ENCODE measurements at places on chromosomes 6 and 20.

DNA sequence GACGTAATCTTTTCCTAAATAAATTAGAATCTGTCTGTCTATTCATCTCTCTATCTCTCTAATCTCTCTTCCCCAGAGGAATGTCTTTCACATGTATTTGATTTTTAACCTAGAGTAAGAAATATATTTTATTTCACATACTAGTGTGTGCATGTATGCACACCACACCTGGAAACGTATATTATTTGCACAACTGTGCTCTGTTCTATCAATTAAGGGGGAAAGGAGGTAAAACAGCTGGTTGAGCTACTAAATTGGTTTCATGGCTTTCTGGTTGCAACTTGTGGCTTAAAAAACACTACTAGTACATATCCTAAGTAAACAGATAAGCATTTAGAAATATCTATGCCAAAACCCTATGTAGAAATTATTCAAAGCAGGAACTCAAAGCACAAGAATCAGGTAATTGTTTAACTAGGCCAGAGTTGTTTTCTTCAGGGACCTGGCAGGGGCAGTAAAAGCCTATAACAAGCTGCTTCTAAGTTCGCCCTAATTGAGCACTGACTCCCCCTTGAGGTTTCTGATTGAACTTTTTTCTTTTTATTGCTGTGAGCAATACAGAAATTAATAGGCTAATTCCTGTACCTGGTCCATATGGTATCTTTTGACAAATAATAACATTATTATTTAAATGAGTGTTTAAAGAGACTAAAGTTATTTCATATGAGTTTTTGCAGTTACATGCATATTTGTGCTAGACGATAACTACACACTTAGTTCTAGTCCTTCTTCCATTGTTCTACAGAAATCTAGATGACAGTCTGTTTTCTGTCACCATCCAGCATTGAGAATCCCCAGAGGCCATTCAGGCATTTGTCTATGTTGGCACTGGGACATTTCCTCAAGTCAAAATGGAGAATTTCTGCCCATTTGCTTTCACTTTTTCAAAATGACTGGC is 88.6 kb downstream of the MCHR2 start:
- DNase-seq = peak; percentile 40

DNA sequence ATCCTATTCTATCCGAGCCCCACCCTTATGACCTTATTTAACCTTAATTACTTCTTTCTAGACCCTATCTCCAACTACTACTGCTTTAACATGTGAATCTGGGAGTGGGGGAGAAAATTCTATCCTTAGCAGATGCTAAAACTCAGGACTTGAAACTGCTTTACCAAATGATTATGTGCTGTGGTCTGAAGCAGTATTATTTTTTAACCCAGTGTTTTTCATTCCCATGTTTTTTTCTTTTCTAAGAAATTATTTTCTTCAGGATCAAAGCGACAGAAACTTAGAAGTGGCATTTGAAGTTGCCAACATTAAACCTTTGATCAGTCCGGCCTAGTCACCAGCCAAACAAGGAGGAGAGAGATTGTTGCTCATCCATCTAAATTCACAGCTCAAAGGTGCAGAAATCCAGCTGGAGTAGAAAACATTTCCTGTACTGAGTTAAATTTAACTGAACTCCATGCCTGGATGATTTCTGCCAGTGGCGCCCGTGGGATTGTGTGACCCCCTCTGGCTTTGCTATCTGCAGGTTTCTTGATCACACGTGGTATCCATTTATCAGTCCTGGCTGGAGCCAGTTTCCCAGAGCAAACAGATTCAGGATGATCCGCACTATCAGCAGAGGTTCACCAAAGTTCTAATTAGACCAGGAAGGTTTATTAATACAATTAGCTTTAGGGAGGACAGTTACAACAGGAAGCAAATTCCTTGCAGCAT is 300.5 kb downstream of the PLCB1 start:
- peak; percentile 72 for DNase-seq

DNA sequence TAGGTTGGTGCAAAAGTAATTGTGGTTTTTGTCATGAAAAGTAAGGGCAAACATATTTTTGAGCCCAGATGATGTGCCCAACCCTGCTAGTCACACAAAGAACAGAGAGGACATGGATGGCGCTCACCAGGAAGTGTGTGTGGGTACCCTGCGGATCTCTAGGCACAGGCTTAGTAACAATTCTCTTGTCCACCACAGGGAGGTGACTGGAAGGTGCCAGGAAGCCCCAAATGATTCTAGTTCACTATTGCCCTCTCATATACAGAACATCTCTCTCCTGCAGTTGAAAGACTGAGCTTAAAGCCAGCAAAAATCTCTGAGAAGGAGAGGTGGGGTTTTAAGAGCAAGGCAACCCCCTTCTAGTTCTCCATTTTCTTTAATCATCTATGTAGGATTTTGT is 272.1 kb upstream of the TAB2 start:
- DNase-seq = peak; percentile 27

DNA sequence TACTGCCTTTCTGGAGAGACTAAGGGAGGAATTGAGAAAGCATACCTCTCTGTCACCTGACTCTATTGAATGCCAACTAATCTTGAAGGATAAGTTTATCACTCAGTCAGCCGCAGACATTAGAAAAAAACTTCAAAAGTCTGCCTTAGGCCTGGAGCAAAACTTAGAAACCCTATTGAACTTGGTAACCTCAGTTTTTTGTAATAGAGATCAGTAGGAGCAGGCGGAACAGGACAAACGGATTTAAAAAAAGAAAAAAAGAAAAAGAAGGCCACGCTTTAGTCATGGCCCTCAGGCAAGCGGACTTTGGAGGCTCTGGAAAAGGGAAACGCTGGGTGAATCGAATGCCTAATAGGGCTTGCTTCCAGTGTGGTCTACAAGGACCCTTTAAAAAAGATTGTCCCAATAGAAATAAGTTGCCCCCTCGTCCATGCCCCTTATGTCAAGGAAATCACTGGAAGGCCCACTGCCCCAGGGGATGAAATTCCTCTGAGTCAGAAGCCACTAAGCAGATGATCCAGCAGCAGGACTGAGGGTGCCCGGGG is 43.1 kb upstream of the RNF182 start:
- no peak for DNase-seq

- DNase-seq = no peak
Observed at GRCh38 chr6:44007818-44008621, 119.2 kb downstream of the MRPL14 start.

DNA sequence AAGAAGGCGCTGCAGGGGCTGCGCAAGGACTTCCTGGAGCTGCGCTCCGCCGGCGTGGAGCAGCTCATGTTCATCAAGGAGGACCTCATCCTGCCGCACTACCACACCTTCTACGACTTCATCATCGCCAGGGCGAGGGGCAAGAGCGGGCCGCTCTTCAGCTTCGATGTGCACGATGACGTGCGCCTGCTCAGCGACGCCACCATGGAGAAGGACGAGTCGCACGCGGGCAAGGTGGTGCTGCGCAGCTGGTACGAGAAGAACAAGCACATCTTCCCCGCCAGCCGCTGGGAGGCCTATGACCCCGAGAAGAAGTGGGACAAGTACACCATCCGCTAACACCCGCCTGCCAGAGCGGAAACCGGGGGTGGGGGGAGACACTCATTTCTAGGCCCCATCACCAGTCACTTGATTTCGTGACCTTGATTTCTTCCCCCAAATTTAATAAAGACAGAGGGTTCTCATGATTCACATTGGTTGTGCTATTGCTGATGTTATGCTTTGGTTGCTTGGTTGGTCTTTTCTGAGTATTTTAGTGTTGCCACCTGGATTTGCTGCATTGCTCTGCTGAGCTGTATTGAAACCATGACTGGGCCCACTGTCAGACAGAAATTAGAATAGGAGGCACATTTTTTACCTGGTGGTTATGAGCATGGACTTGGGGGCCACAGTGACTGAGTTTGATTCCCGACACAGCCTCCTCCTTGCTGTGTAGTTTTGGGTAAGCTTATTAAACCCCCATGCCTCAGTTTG is 1.5 kb downstream of the FAM50B start:
- no peak for DNase-seq

- no peak for DNase-seq
Observed at GRCh38 chr6:80364149-80364548, 257.7 kb downstream of the BCKDHB start.

- DNase-seq = no peak
Observed at GRCh38 chr20:63107449-63108200, 100.9 kb upstream of the BHLHE23 start.

GRCh38 chr20:57619051-57619831 is 985 bp downstream of the ZBP1 start:
- no peak for DNase-seq

GRCh38 chr6:77470983-77471382 is 7.7 kb upstream of the HTR1B start:
- DNase-seq = no peak

- no peak for DNase-seq
Observed at GRCh38 chr20:5663396-5663795, 86.8 kb upstream of the SHLD1 start.

- no peak for DNase-seq
Observed at GRCh38 chr6:41713159-41713649, 22.2 kb downstream of the TFEB start.

DNA sequence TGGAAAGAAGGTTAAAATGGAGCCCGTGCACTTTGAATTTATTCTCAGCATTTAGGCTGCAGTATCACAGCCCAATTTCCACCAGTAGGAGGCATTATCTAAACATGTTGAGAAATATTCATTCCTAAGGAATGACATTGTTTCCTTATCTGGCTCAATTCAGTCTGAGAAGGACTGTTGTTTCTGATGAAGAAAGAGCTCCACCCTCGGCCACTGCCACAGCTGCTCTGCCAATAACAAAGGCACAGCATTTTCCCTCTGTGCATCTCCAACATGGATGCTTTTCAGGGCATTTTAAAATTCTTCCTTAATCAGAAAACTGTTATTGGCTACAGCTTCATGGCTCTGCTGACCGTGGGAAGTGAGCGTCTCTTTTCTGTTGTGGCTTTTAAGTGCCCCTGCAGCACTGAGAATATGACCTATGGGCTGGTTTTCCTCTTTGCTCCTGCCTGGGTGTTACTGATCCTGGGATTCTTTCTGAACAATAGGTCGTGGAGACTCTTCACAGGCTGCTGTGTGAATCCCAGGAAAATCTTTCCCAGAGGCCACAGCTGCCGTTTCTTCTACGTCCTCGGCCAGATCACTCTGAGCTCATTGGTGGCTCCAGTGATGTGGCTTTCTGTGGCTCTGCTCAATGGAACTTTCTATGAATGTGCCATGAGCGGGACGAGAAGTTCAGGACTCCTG is at the start of gene CALHM5:
Gene CALHM5, plus strand, starts transcription at position 216 of the 687 bp plus-strand sequence. Its CDS starts 58 bp downstream, at position 274.
- peak; percentile 27 for DNase-seq
